Activated CD8-positive, alpha-beta memory T cell treated with anti-CD3 and anti-CD28 coated beads for 36 hours (primary cell): ENCODE measurements at places on chromosomes 13 and 19. TPM values are rescaled to one million over a fixed set of nuclear protein-coding genes. Genes with fewer than 3 reads are reported as not detected.

The C19orf67 gene
- not detected for total RNA-seq

The ZNF709 gene
- 1.7 TPM for total RNA-seq

The ZNF525 gene
- 18.3 TPM for total RNA-seq

The MEDAG gene
- not detected for total RNA-seq

The EHD2 gene
- 0.10 TPM for total RNA-seq

The GNG8 gene
- total RNA-seq = 8.6 TPM

The GIPC1 gene
- 32.5 TPM for total RNA-seq

The FZR1 gene
- 33.1 TPM for total RNA-seq

The SIGLEC5 gene
- not detected for total RNA-seq

The IZUMO2 gene
- total RNA-seq = not detected

The ATP12A gene
- 4.6 TPM for total RNA-seq
